ENCODE measurements at places on chromosomes 1 and 21.
A peak's percentile ranks its signal among the peaks of the same experiment; 100 is the strongest.

- DNase-seq = no peak
Observed at GRCh38 chr1:215064327-215064726, 18.2 kb upstream of the KCNK2 start.

DNA sequence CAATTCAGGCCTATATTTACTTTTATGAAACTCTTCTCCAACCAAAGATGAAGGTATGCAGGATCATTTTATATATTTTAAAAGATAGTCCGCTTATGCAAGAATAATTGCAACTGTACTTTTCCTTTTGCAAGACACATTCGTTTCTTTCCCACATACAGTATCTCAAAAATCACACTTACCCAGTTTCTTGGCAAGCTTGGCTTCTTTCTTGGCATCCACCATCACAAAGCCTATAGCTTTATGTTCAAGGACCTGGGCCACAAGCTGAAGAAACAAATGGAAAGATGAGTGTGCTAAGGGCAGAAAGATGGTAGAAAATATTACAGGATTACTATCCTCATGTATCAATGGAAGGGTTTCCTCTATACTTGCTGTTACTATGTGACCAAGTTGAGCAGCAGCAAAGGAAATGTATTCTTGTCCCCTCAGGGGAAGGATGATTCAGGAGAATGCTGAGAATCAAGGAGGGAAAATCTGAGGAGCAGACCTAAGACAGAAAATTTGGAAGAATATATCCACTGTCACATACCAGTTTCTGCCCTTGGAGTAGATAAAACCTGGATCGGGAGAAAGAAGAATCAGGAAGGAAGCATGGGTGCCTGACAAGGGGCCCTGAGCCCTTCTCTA is 23.8 kb downstream of the CASQ2 start:
- no peak for DNase-seq

GRCh38 chr1:219276049-219276738 is 102.5 kb downstream of the LYPLAL1 start:
- DNase-seq = no peak

DNA sequence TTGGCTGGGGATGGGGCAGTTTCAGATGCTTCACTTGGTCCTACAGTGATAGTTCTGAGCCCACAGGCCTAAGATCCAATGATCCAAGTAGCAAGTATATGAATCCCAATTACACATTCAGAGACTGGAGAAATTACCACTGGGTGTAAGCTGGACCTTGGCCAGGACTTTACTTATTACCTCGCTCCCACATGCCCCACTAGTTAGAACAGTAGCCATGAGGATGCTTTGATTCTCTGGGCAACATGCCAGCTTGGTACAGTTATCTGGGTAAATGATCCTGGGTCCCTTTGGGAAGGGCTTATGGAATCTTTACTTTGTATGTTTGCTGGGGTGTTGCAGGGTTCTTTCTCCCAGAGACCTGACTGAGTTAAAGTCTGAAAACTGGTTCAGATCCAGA is 5.0 kb upstream of the FCAMR start:
- DNase-seq = peak; percentile 34

GRCh38 chr1:237608433-237608832 is 282.3 kb downstream of the ZP4 start:
- no peak for DNase-seq

GRCh38 chr1:186078245-186078644 is 296.8 kb downstream of the TPR start:
- no peak for DNase-seq

DNA sequence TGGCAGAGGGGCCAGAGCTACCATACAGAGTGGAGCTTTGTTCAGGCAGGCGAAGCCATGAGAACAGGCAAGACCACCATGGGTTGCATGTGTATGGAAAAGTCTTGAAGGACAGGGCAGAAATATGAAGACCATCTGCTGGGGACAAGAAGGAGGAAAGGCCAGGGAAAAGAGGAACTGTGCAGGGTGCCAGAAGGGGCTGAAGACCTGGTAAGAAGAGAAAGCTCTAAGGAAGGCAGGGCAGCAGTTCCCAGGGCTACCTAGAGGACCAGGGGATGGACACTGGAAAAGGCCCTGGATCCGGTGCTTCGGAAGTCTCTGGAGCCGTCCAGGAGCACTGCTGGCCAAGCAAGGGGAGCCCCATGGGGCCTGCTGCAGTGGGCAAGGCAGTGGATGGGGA is 43.4 kb downstream of the PKP1 start:
- no peak for DNase-seq

- no peak for DNase-seq
Observed at GRCh38 chr1:21913258-21913657, 23.9 kb downstream of the HSPG2 start.

DNA sequence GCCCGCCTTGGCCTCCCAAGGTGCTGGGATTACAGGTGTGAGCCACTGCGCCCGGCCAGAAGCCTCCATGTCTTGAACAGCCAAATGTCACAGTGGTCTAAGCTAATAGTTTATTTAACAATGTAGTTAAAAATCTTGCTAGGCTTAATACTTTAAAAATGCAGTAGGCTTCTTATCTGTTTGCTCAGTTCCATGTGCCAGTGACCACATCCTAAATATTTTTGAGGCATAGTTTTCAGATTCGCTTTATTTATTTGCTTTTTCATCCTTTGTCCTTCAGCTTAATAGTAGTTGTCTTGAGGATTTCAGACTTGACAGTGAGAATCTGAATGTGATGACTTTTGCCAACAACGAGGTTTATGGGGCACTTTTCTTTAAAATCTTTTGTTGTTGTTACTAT is 59.9 kb upstream of the PRRX1 start:
- DNase-seq = no peak

GRCh38 chr1:53956308-53957168 is 10.4 kb downstream of the LRRC42 start:
- DNase-seq = peak; percentile 25

DNA sequence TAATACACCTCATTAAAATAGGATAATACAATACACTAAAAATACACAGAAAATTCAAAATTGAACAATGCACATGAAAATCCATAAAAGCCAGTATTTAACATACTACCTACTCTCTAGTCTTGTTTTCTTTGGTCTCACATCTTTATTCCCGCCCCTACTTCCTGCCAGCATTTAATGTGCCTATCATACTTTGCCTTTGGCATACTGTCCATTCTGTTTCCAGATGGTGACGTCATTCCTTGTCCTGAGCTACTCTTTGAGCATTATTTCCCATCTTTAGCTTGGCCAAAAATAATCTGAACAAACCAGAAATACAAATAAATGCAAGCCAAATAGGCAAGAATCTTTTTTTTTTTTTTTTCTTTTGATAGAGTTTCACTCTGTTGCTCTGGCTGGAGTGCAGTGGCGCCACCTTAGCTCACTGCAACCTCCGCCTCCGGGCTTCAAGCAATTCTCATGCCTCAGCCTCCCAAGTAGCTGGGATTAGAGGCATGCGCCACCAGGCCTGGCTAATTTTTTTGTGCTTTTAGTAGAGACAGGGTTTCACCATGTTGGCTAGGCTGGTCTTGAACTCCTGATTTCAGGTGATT is 4.4 kb downstream of the HFM1 start:
- no peak for DNase-seq

GRCh38 chr1:157096881-157097280 is 2.7 kb downstream of the ETV3L start:
- DNase-seq = no peak

DNA sequence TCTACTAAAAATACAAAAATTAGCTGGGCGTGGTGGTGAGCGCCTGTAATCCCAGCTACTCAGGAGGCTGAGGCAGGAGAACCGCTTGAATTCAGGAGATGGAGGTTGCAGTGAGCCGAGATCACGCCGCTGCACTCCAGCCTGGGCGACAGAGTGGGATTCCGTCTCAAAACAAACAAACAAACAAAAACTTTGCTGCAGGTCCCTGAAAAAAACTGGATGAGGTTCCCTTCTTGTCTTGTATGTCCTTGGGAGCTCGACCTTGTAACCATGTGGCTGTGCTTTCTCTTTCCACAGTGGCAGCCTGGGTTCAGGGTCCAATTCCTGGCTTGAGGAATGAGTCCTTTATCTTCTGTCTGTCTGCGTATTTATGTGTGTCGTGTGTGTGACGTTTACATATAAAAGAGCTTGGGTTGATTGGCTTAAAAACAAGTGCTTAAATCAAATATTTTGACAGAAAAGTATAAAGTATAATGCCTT is 18.0 kb upstream of the COX20 start:
- DNase-seq = no peak

- no peak for DNase-seq
Observed at GRCh38 chr1:55305735-55306134, 90.6 kb upstream of the USP24 start.

- DNase-seq = no peak
Observed at GRCh38 chr1:176517484-176517883, 54.5 kb downstream of the PAPPA2 start.

DNA sequence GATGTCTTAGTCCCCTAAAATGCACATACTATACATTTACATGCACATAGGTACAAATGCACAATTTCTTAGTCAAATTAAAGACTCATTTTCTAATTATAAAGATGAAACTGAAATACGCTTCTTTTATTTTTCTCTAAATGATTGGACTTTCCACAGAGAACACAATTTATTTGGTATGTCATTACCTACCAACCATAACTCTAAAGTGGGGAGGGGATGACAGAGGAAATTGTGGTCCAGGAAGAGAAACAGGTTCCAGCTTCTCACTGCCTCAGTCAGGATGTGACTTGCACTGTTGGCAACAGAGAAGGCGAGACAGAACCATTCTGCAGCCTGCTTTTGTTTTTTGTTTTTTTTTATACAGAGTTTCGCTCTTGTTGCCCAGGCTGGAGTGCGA is 1189.2 kb downstream of the PLA2G4A start:
- DNase-seq = no peak

DNA sequence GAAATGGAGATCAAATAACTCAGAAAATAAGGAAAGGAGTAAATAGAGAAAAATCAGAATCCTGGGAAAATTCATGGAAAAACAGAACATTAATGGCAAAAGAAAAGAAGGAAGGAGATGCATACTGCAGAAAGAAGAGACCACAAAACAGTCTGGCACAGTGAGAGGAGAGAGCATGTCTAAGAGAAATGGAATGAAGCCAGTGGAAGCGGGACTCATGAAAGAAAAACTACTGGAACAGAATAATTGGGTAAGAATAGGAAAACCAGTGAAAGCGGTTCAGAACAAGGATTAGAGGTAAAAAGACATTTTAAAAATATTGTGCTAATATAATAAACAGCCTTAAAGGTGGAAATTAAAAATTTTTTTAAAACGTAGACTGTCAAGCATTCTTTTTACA is 93.6 kb upstream of the GREM2 start:
- DNase-seq = peak; percentile 14

DNA sequence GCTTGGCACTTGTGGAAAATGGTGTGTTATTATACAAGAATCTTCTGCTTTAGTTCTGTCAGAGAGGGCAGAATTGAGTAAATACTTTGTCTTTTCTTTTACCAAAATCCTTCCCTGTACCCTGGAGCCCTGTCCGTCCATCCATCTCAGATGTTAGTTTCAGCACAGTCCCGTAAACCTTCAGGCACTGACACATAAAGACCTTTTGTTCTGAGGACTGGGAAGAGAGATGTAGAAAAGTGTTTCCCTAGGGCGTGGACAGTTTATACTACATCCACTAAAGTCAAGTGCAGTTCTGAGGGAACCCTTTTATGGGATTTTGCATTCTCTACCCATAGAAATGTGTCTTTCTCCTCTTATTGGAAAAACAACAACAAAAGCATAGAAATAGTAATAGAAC is 162.4 kb downstream of the PDE4B start:
- DNase-seq = peak; percentile 34

Measured in stomach (tissue), 19 donors.